ENCODE measurements at places on chromosomes 7 and 10.

DNA sequence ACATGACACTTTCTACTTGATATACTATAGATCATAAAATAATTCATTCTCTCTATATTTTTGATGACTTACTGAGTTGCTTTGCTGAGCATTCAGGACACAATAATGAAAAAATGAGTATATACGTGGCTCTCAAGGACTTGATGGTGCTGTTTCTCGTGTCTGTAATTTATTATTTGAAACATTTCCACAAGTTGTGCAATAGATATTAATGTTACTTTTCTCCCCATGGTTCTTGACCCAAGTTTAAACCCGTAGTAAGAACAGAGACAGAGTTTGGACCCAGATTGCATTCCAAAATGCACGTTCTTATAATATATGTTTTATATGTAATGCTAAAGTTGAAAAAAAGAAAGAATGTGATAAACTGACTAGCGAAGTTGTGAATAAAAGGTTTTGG, 94.2 kb upstream of the FAM3C start:
- no peak for DNase-seq

- DNase-seq, result no peak
Measured at GRCh38 chr7:20033621-20034400, 183.4 kb downstream of the MACC1 start.

- DNase-seq, result no peak
Measured at GRCh38 chr10:13705526-13706174, 118.9 kb downstream of the PRPF18 start.

DNA sequence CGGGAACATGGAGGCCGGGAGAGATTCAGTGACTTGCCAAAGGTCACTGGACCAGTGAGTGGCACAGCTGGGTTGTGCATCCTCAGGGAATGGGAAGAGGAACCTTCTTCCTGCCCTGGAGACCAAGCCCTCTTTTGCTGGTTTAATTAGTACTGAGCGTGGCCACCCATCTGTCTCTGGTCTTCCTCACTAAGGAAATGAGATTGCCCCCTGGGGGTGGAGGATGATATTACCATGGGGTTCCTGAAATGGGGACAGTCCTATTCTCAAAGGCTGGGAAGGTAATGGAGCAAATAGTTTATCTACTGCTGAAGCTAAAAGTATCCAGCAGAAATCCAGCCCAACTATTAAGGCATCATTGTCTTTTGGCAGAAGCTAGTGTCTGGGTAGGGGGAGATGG, 98.6 kb upstream of the FGFR2 start:
- DNase-seq, result no peak

DNA sequence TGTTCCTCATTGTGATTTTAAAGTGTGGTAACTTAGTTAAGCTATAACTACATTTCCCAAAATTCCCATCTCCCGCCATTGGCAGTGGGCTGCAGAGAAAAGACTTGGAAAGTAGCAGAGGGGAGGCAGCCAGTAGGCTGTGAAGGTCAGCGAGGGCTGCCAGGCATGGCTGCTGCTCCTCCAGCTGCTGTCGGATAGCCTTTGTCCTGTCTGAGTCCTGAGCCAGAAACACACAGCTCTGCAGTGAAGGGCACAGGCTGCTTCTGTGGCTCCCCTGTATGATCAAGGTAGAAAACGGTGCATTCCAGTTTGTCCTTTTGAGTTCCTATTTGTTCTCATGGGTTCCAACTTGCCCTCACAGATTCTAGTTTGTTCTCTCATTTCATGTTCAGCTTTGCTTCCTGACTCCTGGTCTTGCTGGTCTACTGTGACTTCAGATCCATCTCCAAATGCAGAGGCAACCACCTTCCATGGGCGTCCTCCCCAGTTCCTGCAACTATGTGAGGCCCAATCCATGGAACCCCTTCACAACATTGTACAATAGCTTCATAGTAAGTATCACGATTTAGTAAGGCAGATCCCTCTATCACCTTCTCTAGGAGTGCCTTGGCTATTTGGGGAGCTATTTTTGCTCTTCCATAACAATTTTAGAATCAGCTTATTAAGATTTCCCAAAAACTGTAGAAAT, 31.7 kb downstream of the SYPL1 start:
- DNase-seq, result no peak

Measured in stimulated activated naive CD4-positive, alpha-beta T cell treated with Interleukin-2 at 50 U/mL for 16 hours (primary cell).